Inflammatory macrophage treated with lipopolysaccharide for 1 hour (primary cell): ENCODE measurements at places on chromosomes 7 and 10.

DNA sequence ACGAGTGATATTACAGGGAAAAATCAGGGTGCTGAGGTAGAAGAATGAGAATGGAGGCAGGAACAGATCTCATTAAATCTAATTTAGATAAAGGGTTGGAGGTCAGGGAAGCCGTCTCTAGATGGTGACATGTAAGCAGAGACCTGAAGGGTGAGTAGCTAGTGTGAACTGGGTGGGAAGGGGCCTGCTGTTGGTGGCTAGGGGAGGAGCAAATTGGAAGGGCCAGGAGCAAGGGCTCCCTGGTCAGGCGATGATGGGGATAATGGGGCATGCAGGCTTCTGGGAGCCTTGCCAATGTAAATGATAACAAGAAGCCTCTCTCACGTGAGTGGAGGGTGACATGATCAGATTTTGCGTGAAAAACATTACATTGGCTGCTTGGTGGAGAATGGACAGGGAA, 76.3 kb downstream of the WDFY4 start:
- DNase-seq, result no peak

- peak; percentile 71 for DNase-seq
Observed at GRCh38 chr10:89255793-89256192, 4.2 kb upstream of the LIPA start.

- DNase-seq, result no peak
Observed at GRCh38 chr7:123003539-123004126, 8.1 kb upstream of the TAS2R16 start.

DNA sequence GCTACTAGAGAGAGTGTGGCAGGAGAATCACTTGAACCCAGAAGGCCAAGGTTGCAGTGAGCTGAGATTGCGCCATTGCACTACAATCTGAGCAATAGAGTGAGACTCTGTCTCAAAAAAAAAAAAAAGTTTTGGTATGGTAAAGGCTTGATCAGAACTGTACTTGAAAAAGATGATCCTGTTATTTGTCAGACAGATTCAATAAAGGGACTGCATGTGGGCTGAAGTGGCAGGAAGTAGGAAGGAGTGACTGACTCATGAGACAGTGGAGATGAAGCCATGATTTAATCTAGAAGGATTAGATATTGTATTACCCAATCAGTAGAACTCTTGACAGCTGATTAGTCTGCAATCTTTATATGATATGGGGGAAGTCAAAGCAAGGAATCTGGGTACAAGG, 2.7 kb upstream of the TMEM254 start:
- peak; percentile 49 for DNase-seq

DNA sequence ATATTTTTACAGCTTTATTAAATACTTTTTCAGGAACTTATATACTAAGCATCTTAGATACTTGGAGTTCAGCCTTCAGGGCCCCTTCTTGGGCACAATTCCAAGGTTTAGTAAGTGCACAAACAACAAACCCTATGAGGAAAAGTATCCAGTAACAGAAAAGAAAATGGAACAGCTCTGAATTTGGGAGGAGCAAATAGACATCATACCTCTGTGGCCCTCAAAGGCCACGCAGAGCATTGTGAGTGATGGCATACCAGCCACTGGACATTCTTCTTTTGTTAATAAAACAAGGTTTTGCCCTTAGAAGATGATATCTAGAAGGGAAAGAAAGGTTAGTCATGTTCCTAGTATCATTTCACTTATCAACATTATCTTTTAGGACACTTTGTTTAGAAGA, 46.0 kb downstream of the ST7 start:
- DNase-seq, result no peak

GRCh38 chr7:44400033-44400511, 74.7 kb upstream of the CAMK2B start:
- no peak for DNase-seq

DNA sequence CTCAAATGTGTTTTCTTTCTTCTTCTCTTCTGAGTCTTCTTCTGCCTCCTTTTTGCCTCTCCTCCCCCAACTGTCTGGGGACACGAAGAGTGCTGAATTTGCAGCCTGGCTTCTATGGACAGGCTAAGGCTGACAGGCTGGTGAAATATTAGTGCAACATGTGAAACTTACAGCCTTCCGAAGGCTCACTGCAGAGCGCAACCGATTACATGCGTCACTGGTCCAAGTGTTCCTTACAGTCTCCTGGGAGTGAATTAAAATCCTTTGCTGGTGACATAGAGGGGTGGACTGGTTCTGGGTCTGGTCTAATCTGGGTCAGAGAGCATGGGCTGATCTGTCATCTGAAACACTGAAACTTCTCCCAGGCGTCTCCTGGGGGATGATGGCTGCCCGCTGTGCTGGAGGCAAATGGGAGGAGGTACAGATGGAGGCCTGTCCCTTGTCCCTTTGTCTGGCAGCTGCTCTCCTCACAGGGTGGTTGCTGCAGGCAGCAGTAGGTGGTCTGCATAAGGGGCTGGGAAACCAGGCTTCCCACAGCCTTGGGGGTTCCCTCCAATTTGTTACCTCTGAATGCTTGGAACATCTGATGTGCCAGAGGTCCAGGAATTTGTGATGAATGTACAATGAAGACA, 143.8 kb upstream of the BMPER start:
- DNase-seq, result no peak

DNA sequence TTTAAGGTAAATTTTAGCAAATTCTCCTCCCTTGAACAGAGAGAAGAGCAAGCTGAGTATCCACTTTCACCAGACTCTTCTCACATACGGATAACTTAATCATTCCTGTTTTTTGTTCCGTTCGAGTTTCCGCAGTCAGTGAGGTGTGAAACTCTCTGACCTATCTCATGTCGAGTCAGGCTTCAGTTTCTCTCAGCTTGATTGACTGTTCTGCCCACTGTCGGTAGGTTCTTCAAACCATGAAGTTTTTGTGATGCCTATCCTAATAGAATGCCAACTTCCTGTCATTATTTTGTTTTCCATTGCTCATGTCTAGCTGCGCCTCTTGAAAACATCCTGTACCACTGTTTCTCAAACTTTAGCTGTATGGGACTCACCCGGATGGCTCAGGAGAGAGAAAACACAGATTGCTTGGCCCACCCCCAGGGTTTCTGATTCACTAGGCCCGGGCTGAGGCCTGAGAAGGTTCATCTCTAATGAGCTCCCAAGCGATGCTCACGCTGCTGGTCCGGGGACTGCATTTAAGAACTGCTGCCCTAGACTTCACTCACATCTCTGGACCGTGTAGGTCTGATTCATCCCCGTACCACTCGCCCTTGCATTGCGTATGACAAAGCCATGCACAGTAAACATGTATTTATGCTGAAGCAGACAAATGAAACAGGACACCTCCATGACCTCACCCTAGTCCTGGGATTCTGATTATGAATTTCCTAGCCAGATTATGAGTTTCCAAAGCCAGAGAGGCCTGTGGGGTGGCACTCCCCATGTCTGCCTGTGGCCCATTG, 208.4 kb upstream of the AGK start:
- DNase-seq, result no peak

DNA sequence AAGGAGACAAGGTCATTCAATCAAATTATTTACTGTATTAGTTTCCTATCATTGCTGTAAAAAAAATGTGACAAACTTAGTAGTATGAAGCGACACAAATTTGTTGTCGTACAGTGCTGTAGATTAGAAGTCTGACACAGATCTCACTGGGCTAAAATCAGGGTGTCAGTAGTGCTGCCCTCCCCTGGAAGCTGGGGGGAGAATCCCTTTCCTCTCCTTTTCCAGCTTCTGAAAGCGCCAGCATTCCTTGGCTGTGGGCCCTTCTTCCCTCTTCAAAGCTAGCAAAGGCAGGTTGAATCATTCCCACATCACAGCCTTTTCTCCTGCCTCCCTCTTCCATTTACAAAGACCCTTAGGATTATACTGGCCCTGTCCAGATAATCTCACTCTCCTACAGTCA, 28.0 kb downstream of the VPS41 start:
- no peak for DNase-seq

DNA sequence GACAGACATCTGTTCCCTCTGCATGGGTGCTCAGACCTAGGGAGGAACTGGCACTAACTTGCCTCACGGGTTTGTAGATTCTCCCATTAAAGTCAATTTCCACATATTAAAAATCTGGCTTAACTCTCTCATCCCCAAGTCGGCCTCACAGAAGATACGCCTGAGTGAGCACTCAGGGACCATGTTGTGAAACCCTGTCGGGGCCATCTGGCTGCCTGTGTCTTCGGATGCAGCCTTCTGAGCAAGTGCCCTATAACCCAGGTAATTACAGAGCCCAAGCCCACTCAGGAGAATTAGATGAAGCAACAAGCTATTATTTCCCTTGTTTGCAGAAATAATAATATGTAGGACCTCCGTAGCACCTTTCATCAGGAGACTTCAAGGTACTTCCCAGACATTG, 219.3 kb upstream of the GLI3 start:
- DNase-seq, result no peak

GRCh38 chr7:98193474-98194180, 17.6 kb upstream of the BHLHA15 start:
- no peak for DNase-seq

GRCh38 chr10:14468023-14468441, 137.3 kb upstream of the FRMD4A start:
- no peak for DNase-seq

DNA sequence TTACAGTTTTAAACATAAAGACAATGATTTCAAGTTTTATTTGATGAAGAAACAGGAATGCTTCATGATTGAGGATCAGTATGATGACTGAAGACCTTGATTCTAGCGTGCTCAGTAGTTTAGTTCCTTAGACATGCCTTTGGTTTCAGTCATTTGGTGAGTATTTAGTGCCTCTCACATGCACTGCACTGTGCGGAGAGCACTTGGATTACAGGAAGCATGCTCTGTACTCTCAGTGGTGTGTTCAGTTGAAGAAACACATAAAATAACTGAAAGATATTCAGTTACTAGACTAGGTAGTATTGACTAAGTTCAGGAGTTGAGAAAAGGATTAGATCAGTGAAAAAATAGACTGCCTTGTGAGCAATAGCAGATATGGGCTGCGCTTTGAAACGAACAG, 25.5 kb downstream of the RBM17 start:
- no peak for DNase-seq

- DNase-seq, result no peak
Observed at GRCh38 chr7:99128076-99128950, 15.6 kb downstream of the SMURF1 start.

- DNase-seq, result no peak
Observed at GRCh38 chr10:99682032-99682431, 22.7 kb downstream of the ENTPD7 start.

GRCh38 chr7:27082171-27082570, 13.6 kb downstream of the HOXA1 start:
- no peak for DNase-seq
